Right forelimb (tissue), 1 donor: ENCODE measurements at places on chromosomes 1 and 21.

DNA sequence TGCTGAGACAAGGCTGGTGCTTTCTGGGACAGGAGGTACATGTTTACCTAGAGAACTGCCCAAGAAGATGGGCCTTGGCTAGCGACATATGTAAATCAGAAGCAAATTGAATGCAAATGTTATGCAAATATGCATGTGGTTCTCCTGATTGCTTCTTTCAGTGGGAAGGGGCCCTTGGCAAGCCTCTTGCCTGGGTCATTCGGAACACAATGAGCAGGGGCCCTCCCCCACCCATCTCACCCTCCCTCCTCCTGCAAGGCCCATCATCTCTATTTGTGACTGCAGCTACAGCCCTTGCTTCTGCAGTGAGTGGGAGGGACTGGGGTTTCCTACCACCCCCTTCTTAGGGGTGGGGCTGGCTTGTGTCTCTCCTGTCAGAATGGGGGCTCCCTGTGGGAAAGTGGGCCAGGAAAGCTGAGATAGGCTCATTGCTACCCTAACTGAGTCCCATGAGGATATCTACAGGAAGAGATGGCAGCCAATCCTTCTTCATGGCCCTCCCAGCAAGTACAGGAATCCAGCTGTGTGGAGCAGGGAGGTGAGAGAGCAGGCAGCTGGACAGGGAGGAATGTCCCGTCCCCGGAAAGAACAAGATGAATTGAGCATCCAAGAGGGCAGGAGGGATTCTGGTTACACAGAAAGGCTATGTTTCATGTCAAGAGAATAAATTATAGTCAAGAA, 31.0 kb downstream of the FOXD2 start:
- no peak for DNase-seq

DNA sequence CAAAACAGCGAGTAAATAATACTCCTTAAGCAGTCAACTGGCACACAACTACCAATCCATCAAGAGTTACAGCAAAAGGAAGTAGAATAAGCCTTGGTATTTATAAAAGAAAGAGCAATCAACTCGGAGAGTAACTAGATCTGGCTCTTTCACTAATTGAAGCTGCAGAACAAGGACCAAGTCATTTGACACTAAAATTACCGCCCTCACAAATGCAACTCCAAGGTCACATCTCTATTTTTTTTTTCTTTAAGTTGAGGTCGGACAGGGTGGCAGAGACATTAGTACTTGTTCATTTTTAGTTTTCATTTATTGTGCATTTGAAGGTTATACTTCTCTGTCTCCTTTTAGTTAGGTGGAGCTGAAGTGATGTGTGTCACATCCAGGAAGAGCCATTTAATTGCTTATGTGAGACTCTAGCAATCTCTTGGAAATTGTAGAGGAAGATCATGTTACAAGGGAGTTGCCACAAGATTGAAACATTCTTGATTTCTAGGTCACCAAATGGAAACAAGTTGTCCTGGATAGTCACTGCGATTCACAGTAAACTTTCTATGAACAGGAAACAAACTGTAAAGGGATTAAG, 138.1 kb upstream of the ADAMTS5 start:
- no peak for DNase-seq

GRCh38 chr1:225412321-225412720, 15.5 kb downstream of the LBR start:
- DNase-seq, result no peak

- no peak for DNase-seq
These were observed 388.6 kb downstream of the RWDD3 start for GRCh38 chr1:95622609-95623008.

- DNase-seq, result no peak
These were observed 38.2 kb downstream of the RABGAP1L start for GRCh38 chr1:174197547-174197946.

GRCh38 chr1:246923482-246923881, 8.3 kb downstream of the AHCTF1 start:
- no peak for DNase-seq

GRCh38 chr1:97379387-97380075, 541.3 kb downstream of the DPYD start:
- DNase-seq, result no peak

GRCh38 chr1:201396861-201397464, 2.2 kb downstream of the LAD1 start:
- no peak for DNase-seq

GRCh38 chr1:109756848-109757521, 6.7 kb downstream of the EPS8L3 start:
- no peak for DNase-seq

DNA sequence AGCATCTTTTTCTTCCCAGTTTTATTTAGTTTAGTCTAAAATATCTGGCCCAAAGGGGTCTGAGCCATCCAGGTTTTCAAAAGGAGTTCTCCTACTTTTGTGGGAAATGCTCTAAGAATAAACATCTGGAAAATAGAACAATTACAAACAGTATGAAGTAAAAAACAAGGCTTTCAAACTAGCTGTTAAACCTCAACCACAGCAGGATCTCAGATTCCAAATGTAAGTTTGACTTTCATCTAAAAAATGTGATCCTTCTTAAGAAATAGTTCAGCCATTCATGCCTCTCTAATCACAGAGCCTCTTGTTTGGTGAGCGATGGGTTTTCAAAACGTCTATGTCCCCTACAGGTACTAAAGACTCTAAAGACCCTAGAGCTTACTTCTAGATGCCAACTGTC, 413.5 kb downstream of the DUSP10 start:
- DNase-seq, result no peak

DNA sequence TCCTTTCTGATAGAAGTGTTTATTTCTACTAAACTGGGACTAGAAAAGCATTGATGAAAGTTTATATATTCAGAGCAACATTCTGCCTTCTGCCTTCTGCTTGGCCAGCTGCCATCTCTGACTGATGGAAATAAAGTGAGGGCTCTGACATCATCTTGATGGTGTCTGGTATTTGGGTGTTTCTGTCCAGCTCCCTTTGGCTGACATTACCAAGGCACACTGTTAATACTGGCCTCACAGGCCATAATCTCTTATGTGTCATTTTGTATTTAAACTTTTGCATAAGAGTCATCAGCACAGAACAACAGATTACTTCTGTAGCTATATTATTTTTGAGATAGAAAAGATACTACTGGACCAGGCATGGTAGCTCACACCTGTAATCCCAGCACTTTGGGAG, 216.9 kb downstream of the RYR2 start:
- DNase-seq, result peak; percentile 62

GRCh38 chr1:53086491-53087070, 24.6 kb downstream of the PODN start:
- DNase-seq, result no peak

DNA sequence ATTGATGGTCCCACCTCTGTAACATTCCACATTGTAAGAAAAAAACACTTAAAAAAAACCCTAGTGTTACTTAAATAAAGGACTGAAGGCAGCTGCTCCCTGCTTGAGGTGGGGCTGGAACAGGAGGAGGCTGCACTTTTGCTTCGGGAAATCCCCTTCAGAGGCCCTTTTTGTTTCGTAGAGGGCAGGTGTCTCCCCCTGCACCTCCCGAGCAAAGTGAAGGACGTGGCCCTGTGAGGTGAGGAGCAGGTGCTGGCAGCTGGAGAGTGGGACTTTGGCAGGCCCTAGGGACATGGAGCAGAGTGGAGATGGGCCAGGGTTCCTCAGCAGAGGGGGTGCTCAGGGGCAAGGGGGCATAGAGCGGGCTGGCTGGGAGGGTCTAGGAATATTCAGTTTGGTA, 33.4 kb upstream of the WNT4 start:
- no peak for DNase-seq

GRCh38 chr1:193312432-193312831, 126.0 kb upstream of the B3GALT2 start:
- DNase-seq, result no peak

- no peak for DNase-seq
These were observed 126.7 kb downstream of the PRRX1 start for GRCh38 chr1:170790651-170791071.

- DNase-seq, result no peak
These were observed 181.1 kb downstream of the IGSF21 start for GRCh38 chr1:18288722-18289121.

GRCh38 chr1:150902751-150903150, 15.8 kb downstream of the CTXND2 start:
- no peak for DNase-seq

- no peak for DNase-seq
These were observed 301.6 kb downstream of the RWDD3 start for GRCh38 chr1:95535614-95536013.

DNA sequence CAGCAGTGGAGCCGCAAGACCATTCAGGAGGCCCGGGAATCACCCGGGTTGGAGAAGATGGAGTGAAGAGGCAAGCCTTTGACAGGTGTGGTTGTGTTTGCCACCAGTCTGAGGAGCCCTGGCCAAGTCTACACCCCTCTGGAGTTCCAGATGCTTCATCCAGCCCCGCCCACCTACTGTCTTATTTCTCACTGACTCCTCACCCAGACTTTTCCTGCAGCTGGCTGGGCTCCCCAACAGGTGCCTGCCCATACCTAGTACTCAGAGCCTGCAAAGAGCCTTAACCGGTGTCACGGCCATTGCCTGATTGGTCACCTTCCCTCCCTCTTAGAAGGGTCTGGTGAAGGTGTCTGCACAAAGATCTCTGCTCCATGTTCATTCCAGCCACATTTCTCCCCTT, 16.0 kb downstream of the SLC9A1 start:
- no peak for DNase-seq
